Activated CD4-positive, alpha-beta T cell treated with anti-CD3 and anti-CD28 coated beads, Interleukin-2, amount 10 ng/mL, durations not matched to agents 7 days and 5 days (primary cell): ENCODE measurements at places on chromosomes 13 and 19.

DNA sequence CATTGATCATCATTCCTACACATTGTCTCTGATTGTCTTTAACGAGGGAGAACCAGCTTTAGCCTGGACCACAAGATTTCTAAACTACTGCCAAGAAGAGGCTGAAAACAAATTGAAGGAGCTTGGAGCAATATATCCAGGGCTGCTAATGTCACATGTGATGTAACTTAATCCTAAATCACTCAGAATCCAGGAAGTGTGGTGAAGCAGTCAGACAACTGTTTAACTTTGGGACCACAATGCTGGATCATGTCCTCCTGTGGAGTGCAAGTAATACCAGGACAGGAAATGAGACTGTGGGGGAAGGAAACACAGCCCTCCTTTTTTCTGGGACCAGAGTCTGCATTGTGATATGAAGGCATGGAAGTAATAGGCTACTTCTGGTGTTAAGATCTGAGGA lies 430.2 kb downstream of the KCTD12 start:
- DNase-seq = no peak

DNA sequence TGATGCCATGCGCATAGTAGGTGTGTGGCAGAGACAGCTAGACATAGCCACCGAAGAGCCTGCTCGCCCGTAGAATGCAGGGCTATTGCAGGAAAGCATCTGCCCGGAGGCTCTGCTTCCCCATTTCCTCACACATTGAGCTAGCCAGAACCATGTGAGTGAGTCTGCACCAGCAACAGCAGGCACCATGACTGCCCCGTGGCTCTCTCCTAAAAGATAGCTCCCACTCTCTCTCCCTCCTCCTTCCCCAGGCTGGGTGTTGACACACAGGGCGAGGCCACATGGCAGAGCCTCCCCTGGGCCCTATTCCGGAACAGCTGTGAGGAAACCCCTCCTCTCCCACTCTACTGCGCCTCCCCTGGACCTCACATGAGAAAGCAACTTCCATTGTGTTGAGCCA lies 52.3 kb upstream of the ATP12A start:
- no peak for DNase-seq

GRCh38 chr13:51923983-51924539 lies 62.3 kb downstream of the CCDC70 start:
- DNase-seq = no peak

- DNase-seq = no peak
Observed at GRCh38 chr13:75115171-75115570, 366.8 kb downstream of the TBC1D4 start.

- DNase-seq = no peak
Observed at GRCh38 chr13:51945149-51945548, 66.1 kb downstream of the ATP7B start.
